HFFc6 (cell line): ENCODE measurements at places on chromosomes 5 and 9. TPM values are rescaled to one million over a fixed set of nuclear protein-coding genes. Genes with fewer than 3 reads are reported as not detected.
A peak's percentile ranks its signal among the peaks of the same experiment; 100 is the strongest.

The FASTKD3 gene
- 6.6 and 6.9 TPM in 2 replicates for total RNA-seq

The IDNK gene
- 4.3 to 8.6 TPM (median 4.9 TPM) in 3 replicates for total RNA-seq

The SPATA31C2 gene
- total RNA-seq: not detected in 3 replicates

The CCDC192 gene
- total RNA-seq: not detected in 2 replicates

The CDKN2A gene
- total RNA-seq: 53.9 to 124 TPM (median 77.9 TPM) in 3 replicates

- peak; percentile 68 for DNase-seq
Measured at GRCh38 chr9:92634712-92635605, 35.0 kb downstream of the IPPK start.

The FRRS1L gene
- not detected in 3 replicates for total RNA-seq

DNA sequence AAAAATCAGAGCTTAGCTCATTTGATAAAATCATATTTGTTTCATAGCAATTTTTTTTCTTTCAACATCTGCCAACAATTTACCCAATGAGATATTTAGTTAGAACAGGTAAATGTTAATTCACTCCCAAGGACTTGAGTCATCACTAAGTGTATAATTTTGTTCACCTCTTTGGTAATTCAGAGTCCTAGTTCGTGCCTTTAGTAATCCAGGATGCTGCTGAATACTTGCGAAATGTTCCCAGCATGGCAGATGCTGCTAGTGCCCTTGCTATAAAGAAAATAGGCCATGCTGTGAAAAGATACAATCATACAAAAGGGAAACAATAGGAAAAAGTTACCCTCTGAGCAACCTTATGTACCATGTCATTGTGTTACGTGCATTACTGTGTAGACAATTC lies 210.5 kb downstream of the CSNK1G3 start:
- DNase-seq: no peak

The AGXT2 gene
- not detected in 3 replicates for total RNA-seq

The INSL6 gene
- not detected in 3 replicates for total RNA-seq

- no peak for DNase-seq
Measured at GRCh38 chr9:114086607-114087006, 8.5 kb upstream of the AMBP start.

- DNase-seq: peak; percentile 18
Measured at GRCh38 chr9:20754556-20754955, 70.5 kb downstream of the FOCAD start.

DNA sequence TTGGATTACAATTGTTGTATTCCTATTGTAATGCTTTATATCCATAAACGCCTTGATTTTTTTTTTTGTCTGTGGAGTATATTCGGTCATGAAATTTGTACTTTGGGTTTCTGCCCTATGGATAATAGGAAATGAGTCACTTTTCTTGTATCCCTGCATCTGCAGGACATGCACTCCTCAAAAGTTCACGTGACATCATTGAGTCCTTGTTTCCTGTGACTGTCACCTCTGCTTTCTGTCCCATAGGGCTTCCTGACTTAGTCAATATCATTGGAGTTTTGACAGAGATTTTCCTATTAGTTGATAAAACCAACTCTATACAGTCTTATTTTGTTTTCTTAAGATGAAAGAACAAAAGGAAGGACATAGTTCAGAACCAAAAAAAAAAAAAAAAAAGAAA lies 356.3 kb downstream of the MAT2B start:
- DNase-seq: no peak

The PCDHGA3 gene
- total RNA-seq: 1.7 to 10.2 TPM (median 7.9 TPM) in 3 replicates

The PITX1 gene
- total RNA-seq: 15.6 to 25.5 TPM (median 19.5 TPM) in 3 replicates

The ANKRD34B gene
- total RNA-seq: not detected in 3 replicates

- DNase-seq: no peak
Measured at GRCh38 chr5:35058374-35058788, 10.6 kb upstream of the AGXT2 start.

DNA sequence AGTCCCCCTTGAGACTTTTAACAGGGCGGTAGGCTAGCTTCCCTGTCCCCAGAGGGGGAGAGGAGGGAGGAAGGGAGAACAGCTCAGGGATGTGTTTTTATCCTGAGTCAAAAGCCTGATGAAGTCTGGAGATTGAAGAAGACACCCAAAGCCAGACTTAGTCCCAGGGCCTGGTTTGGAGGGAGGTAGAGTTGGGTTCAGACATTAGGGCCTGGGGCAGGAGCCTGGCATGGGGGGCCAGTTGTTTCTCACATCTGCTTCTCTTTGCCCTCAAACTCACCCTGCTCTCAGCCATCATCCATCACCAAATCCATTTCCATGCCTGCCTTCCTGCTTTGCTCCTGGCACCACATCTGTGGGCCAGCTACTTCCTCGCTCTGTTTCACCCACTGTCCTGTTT lies 2.9 kb downstream of the MYORG start:
- DNase-seq: no peak

DNA sequence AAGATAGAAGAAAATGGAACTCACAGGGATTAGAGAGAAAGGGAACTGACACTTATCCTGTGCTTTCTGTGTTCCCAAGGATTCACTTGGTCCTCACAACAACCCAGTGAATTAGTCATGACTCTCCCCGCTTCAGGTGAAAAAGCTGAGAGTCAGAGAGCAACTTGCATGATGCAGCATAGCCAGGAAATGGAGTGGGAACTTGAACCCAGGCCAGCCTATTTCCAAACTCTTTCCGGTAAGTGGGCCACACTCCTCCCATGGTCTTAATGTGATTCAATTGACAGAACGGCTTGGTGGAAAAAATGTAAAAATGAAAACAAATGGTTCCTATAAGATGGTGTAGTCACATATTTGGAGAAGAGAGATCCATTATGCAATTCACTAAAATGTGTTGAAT lies 45.9 kb upstream of the CEMIP2 start:
- DNase-seq: no peak

GRCh38 chr5:128483738-128484137 lies 54.3 kb downstream of the FBN2 start:
- DNase-seq: no peak

GRCh38 chr9:35110327-35110761 lies 5.3 kb downstream of the ATOSB start:
- peak; percentile 52 for DNase-seq

DNA sequence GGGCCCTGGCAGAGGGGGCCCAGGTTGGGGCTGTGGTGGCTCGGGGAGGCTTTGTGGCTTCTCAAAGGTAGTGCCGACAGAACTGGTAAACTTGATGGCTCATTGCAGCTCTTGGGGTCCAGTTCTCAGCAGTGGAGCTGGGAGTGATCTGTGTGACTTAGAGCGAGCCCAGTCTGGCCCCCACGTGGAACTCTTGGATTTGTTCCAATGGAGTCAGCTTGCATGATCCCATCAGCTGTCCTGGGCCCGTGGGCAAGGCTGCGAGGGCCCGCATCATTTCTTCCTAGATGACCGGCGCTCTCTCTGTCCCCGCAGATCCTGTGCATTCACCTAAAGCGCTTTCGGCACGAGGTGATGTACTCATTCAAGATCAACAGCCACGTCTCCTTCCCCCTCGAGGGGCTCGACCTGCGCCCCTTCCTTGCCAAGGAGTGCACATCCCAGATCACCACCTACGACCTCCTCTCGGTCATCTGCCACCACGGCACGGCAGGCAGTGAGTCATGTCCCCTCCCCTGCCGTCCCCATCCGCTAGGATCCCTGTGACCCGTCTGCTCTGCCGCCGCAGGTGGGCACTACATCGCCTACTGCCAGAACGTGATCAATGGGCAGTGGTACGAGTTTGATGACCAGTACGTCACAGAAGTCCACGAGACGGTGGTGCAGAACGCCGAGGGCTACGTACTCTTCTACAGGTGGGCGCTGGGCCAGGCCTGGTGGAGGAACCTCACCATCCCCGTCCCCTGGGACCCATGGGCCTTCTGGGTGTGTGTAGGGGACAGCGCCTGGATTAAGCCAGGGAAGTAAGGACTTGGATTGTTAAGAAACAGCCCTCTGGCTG lies 39.2 kb downstream of the USP20 start:
- no peak for DNase-seq

GRCh38 chr9:129781981-129782380 lies 21.0 kb upstream of the TOR1B start:
- DNase-seq: no peak

The SPATA31E1 gene
- not detected in 3 replicates for total RNA-seq

The ANKRD33B gene
- 6.3 to 12.3 TPM (median 8.2 TPM) in 3 replicates for total RNA-seq
